Upper lobe of right lung (tissue), 1 donor: ENCODE measurements at places on chromosomes 2 and 18.

- no peak for DNase-seq
These were observed 164.4 kb downstream of the PRPF40A start for GRCh38 chr2:152552888-152553287.

DNA sequence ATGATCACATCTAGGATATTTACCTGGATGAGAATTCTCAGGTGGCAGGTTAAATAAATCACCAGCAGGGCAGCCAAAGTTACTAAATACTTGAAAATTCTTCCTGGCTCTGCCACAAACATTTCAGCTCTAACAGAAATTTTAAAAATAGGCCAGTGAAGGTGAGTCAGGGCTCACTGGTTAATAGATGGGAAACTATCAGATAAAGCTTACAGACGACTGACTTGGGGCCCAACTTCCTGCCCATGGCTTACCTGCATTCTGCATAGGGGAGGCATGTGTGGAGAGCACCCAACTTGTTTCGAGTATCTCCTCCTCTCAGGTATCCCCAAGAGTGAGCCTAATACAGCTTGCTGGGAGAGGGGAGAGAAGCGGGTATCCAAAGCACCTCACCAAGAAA is 57.8 kb downstream of the SPRED2 start:
- DNase-seq = no peak

- no peak for DNase-seq
These were observed 24.1 kb downstream of the PLCD4 start for GRCh38 chr2:218631837-218632236.

DNA sequence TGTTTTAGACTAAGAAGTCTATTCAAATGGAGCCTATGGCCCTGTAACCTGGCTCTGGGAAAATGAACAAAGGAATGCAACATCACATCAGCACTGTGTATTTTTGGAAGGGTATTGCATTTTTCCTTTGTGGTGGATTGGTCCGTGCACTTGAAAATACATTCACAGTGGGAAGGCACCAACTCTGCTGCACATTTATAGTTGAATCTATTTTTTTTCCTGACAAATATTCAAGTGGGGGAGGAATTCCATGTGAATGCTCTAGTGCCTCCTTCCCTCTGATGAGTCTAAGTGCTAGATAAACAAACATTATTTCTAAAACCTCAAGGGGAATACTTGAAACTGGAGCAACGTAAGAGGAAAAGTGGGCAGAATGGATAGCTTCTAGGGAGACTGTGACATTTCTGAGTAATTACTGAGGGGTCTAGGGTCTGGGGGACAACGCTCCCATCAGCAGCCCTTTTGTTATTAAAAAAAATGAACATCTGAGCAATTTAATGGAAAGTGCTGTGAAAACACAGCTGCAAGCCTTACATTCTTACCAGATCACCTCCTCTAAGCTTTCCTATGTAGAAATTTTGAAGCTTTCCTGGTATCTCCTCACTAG is 208.2 kb downstream of the SLC8A1 start:
- no peak for DNase-seq

DNA sequence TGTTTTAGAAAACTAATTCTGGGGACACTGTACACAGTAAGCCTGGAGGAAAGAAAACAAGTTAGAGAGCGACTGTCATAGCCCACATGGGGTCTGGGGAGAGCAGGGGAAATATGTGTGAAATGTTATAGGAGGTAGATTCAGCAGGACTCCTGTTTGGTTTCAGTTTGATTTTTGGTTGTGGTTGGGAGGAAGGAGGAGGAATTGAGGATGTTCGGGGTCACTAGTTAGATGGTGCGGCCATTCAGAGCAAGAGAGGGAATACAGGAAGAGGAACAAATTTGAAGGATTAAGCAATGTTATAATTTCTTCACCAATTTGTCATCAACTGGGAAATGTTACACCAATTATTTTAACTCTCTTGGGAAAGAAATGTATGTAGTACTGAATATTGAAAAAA is 25.1 kb downstream of the TTC39C start:
- no peak for DNase-seq

- no peak for DNase-seq
These were observed 4.9 kb downstream of the DARS1 start for GRCh38 chr2:135980434-135981079.

GRCh38 chr18:74147779-74148542 is at the start of the genes FBXO15 and TIMM21:
Gene FBXO15, minus strand, starts transcription at chr18:74147834. Its CDS starts 49 bp downstream, at chr18:74147785.
Gene TIMM21, plus strand, starts transcription at chr18:74148523. Its CDS starts 286 bp downstream, at chr18:74148809.
- peak; percentile 98 for DNase-seq

- DNase-seq = peak; percentile 77
These were observed 787 bp downstream of the SOCS6 start for GRCh38 chr18:70289351-70290312.

DNA sequence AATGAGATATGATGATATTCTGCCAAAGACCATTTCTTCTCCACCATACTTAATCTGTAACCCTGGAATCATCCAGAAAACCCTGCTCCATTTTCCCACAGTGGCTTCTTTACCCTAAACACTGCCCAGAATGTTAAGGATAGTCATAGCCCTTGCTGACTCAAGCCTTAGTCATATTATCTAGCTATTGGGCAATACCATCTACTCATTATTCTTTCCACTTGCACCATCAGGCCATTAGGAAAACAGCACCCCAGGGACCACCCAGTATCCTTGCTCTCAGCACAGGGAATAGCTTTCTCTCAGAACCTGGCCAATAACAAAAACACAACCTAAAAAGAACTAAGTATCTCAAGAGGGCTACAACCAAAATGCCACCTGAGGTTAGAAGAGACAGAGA is 445.7 kb upstream of the SLC14A2 start:
- DNase-seq = no peak

DNA sequence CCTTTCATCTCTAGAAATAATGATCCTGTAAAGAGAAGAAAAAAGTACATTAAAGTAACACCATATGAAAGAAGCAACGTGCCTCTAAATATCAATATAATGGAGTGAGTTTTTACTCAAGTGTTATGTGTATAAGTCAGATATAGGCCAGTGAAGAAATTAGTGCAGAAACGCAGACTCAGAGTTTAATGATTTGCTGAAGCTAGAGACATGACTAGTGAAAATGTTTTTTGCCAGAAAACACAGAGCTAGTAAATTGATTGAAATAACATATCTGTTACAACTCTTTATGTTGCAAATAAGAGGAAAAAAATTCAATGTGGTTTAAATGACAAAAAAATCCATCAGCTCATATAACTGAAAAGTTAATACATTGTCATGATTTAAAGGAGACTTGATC is 217.2 kb upstream of the NXPH2 start:
- no peak for DNase-seq

DNA sequence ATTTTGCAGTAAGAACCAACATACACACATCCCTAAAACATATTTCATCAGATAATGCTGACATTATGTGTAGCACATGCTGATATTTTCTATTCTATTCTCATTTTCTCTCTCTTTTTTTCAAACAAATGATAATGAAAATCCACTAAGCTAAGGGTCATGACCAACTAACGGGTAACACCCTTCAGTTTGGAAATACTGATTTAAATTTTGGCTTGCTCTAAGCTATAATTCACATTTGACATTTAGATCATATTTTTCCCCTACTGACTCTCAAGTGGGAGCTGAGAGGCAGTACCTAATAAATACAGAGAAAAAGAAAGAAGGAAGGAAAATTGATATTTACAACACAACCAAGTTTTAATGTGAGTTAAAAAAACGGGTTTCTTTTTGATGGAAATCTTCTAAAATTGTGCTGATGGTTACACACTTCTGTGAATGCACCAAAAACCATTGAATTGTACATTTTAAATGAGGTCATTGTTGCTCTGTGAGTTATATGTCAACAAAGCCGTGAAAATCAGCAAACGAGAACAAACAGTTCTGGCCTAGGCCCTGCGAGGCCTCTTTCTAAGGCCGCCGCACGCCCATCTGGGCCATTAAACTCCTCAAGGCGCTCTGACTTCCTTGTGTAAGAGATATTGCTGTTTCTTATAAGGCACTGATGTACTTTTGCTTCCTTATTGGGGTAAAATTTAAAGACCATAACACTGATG is 124.2 kb downstream of the GALR1 start:
- DNase-seq = no peak

DNA sequence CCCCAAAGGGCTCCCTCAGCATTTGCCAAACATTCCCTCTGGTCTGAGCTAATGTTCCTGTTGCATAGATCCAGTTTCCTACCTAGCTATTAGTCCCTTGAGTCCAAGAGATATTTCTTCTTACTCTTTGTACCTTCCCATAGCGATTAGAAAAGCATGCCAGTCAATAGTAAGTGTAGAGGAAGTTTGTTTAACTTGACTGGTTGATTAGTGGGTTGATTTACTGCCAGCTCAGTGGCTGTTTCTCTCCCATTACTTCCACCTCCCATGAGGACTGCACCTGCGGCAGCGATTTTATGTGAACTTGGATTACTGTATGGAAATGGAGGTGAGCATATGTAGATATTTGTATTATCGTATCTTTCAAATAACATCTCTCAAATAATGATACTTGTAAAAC is 1748.4 kb upstream of the CELF4 start:
- no peak for DNase-seq

GRCh38 chr2:108446703-108447102 is 2.3 kb upstream of the GCC2 start:
- DNase-seq = no peak

GRCh38 chr2:218805627-218806026 is 23.7 kb downstream of the CYP27A1 start:
- no peak for DNase-seq

- DNase-seq = no peak
These were observed 40.3 kb downstream of the KCNS3 start for GRCh38 chr2:17918789-17919188.

GRCh38 chr18:58671632-58672564 is 633 bp downstream of the MALT1 start:
- no peak for DNase-seq

- no peak for DNase-seq
These were observed 47.7 kb downstream of the NCOA1 start for GRCh38 chr2:24538720-24539119.

DNA sequence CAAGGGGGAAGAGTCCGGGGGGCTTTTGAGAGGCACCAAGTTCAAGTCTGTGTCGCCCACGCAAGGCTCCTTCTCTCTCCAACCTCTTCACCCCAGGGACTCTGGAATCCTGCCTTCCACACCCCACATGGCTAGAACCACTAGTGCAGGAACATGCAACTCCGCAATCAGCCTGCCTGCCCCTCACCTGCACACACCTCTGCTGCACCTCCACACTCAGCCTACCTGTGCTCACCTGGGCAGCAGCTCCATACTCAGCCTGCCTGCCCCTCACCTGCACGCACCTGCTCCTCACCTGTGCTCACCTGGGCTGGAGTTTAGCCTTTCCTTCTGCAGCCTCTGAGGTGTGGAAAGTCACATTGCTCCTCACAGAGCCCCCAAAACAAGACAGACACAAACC is 277.4 kb downstream of the NDUFA10 start:
- DNase-seq = no peak

DNA sequence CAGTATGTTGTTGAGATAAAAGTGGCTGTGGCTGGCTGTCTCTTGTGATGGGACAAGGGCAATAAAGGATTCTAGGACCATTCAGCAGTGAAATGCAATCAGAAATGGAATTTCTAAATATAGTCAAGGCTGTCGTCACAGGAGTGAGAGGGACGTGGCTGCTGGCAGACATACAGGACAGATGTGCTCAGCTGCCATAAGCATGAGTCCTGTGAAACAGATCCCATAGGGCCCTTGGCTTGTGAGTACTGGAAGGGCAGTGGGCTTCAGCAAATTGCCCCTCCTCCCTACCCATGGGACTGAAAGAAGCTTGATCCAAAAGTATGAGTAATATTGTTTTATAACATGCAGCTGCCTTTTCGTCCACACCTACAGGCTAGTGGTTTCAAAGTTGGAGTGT is 4.2 kb upstream of the CNNM3 start:
- no peak for DNase-seq

DNA sequence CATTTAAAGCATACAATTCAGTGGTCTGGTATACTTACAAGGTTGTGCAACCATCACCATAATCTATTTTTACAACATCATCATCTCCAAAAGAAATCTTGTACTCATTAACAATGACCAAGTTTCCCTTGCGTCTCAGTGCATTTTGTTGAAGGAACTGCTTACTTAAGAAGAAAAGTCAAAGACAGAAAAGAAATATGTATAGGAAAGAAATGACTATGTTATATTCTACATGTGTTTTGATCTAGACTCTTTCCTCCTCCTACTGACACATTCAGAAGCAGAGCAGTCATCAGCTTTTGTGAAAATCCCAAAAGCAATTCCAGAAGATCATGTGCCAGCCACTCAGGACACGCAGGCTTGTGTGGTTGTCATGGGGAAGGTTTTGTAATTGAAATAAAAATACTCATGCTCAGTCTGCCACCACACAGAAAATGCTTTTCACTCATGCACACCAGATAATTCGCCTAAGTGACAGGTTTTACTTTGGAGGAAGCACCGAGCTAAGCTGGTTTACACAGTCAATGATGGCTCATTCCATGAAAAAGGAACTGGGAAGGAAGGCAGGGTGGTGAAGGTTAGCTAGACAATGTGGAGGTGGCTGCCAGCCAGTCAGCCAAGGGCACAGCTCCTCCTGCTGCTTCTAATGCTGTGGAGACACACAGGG is 158.5 kb upstream of the REV1 start:
- DNase-seq = no peak

GRCh38 chr2:197869501-197870111 is 65.2 kb downstream of the PLCL1 start:
- no peak for DNase-seq

- DNase-seq = no peak
These were observed 17.7 kb downstream of the INO80C start for GRCh38 chr18:35479911-35480586.

DNA sequence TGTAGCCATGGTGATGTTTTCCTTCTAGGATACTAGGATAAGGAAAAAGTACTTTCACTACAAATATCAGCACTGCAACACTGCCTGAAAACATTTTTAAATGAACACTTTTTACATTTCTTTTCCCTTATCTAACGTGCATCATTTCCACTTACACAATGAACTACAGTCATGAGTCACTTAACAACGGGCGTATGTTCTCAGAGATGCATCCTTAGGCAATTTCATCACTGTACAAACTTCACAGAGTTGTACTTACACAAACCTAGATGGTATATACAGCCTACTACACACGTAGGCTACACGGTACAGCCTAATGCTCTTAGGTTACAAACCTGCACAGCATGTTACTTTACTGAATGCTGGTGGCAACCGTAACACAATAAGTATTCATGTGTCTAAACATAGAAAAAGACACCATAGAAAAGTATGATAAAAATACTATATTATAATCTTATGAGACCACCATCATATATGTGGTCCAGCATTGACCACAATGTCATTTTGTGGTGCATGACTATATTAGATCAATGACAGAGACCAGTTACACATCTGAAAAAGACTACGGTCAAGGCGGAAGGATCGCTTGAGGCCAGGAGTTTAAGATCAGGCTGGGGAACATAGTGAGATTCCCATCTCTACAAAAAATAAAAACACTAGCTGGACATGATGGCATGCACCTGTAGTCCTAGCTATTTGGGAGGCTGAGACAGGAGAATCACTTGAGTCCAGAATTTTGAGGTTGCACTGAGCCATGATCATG is 39.8 kb downstream of the WDR33 start:
- no peak for DNase-seq
